ENCODE measurements at places on chromosomes 1 and 21.
A peak's percentile ranks its signal among the peaks of the same experiment; 100 is the strongest.

- H3K4me1 ChIP-seq: no peaks in the 10 kb centered on the region
- no peaks in the 10 kb centered on the region for H3K27me3 ChIP-seq
- no peak for DNase-seq
- H3K36me3 ChIP-seq: no peaks in the 10 kb centered on the region
- no peak overlapping the region for H3K4me3 ChIP-seq
- no peak overlapping the region for H3K27ac ChIP-seq
These were observed 115.5 kb downstream of the MIS18A start for GRCh38 chr21:32163386-32163785.

DNA sequence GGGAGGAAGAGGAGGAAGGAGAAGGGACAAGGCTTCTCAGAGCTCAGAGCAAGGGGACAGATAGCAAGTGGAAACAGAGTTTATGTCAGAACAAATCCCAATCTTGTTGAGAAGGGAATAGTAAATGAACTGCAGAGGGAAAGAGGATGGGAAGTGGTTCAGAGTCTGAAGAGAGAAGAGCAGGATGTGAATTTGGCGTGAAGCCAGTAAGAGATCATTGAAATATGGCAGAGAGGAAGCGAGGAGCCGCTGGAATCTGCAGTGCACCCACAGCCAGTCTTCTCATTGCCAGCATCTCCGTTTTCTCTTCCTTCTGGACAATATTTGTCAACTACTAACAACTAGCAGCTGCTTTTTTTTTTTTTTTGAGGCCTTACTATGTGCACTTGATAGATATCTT is 19.1 kb downstream of the OLFML3 start:
- no peaks in the 10 kb centered on the region for H3K4me1 ChIP-seq
- no peak overlapping the region for H3K4me3 ChIP-seq
- H3K36me3 ChIP-seq: no peaks in the 10 kb centered on the region
- no peak overlapping the region for H3K27ac ChIP-seq
- no peak for DNase-seq

GRCh38 chr1:938711-939489 is 15.2 kb downstream of the SAMD11 start:
- peaks cover 12% of the 10 kb centered on the region for H3K27me3 ChIP-seq
- DNase-seq: no peak
- peaks cover 18% of the 10 kb centered on the region for H3K4me1 ChIP-seq
- H3K4me3 ChIP-seq: no peak overlapping the region
- no peaks in the 10 kb centered on the region for H3K36me3 ChIP-seq
- peak overlapping the region; percentile 87 for H3K27ac ChIP-seq

- H3K4me1 ChIP-seq: no peaks in the 10 kb centered on the region
- no peak for DNase-seq
- H3K4me3 ChIP-seq: no peak overlapping the region
- no peak overlapping the region for H3K27ac ChIP-seq
- no peaks in the 10 kb centered on the region for H3K27me3 ChIP-seq
- no peaks in the 10 kb centered on the region for H3K36me3 ChIP-seq
These were observed 631.1 kb upstream of the NR5A2 start for GRCh38 chr1:199396456-199396855.

- H3K27me3 ChIP-seq: no peaks in the 10 kb centered on the region
- H3K4me3 ChIP-seq: no peak overlapping the region
- H3K36me3 ChIP-seq: no peaks in the 10 kb centered on the region
- H3K4me1 ChIP-seq: peaks cover 20% of the 10 kb centered on the region
- no peak for DNase-seq
- no peak overlapping the region for H3K27ac ChIP-seq
These were observed 5.2 kb downstream of the TTC22 start for GRCh38 chr1:54795841-54796468.

GRCh38 chr1:216270086-216270773 is 153.0 kb downstream of the USH2A start:
- H3K4me1 ChIP-seq: no peaks in the 10 kb centered on the region
- no peaks in the 10 kb centered on the region for H3K27me3 ChIP-seq
- H3K4me3 ChIP-seq: no peak overlapping the region
- H3K27ac ChIP-seq: no peak overlapping the region

- no peaks in the 10 kb centered on the region for H3K36me3 ChIP-seq
- no peaks in the 10 kb centered on the region for H3K4me1 ChIP-seq
- no peak for DNase-seq
These were observed 728.6 kb downstream of the PTPRU start for GRCh38 chr1:29964718-29965533.

DNA sequence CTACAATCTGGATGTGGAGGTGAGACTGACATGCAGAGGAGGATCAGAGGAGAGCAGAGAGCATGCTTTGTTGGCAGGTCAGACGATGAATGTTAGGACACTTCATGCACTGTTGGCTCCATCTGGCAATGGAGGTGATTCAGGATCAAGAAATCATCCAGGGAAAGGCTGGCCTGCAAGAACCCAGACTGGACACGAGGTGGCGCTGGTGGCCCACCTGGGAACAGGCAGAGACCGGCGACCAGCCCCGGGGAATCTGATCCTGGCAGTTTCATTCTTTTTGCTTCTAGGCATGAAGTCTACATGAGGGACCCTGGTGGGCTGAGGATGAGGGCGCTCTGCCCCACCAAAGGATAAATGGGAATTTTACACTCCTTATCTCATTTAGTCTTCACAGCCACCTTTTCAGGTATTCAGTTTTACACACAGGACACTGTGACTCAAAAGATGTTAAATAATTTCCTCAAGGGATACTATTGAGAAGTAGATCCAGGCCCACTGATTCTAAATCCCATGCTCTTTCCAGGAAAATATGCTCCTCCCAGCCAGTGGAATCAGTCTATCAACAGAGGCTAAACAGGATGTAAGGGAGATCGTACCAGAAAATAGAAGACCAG is 26.2 kb upstream of the SCMH1 start:
- DNase-seq: peak; percentile 77
- no peaks in the 10 kb centered on the region for H3K36me3 ChIP-seq
- no peaks in the 10 kb centered on the region for H3K27me3 ChIP-seq
- H3K4me1 ChIP-seq: peaks cover 3% of the 10 kb centered on the region
- no peak overlapping the region for H3K27ac ChIP-seq

DNA sequence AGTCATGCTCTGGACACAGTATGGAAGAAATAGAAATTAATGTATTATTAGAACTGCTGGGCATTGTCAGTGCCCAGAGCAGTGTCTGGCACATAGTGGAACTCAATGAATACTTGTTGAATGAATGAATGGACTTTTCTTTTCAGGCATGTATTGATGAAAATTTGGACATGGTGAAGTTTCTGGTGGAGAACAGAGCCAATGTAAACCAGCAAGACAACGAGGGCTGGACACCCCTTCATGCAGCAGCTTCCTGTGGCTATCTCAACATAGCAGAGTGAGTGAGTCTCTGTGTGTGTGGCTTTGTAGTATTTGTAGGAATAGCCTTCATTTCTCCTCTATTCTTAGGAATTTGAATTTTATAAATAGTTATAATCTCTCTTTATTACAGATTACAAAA is 68.1 kb downstream of the PPP1R12B start:
- H3K36me3 ChIP-seq: no peaks in the 10 kb centered on the region
- DNase-seq: no peak
- no peaks in the 10 kb centered on the region for H3K27me3 ChIP-seq
- no peak overlapping the region for H3K27ac ChIP-seq
- no peak overlapping the region for H3K4me3 ChIP-seq

- DNase-seq: no peak
- H3K4me3 ChIP-seq: no peak overlapping the region
- H3K36me3 ChIP-seq: no peaks in the 10 kb centered on the region
- no peak overlapping the region for H3K27ac ChIP-seq
- H3K27me3 ChIP-seq: no peaks in the 10 kb centered on the region
These were observed 175.8 kb upstream of the VAMP3 start for GRCh38 chr1:7595336-7595735.

- peaks cover 9% of the 10 kb centered on the region for H3K4me1 ChIP-seq
- no peak overlapping the region for H3K27ac ChIP-seq
- no peaks in the 10 kb centered on the region for H3K27me3 ChIP-seq
These were observed 959 bp downstream of the AKR7A3 start for GRCh38 chr1:19287436-19288185.

DNA sequence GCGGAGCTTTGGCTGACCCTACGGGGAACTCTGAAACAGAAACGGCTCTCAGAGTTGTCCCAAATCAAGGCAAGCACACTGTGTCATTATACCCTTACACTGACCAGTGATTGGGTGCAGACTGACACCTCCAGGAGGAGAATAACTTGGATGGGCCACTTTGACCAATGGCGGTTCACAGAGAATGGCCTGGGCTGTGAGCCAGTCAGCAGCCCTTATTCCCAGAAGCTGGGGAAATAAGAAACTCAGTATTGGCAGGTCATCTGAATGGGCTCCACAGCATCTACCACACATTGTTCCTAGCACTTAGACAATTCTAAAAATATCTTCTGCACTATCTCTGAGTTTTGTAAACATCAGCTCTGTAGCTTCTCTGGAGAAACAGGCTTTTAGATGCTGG is 265.2 kb downstream of the ADGRL2 start:
- H3K4me1 ChIP-seq: no peaks in the 10 kb centered on the region
- no peaks in the 10 kb centered on the region for H3K27me3 ChIP-seq
- no peak for DNase-seq
- H3K27ac ChIP-seq: no peak overlapping the region
- no peaks in the 10 kb centered on the region for H3K36me3 ChIP-seq

DNA sequence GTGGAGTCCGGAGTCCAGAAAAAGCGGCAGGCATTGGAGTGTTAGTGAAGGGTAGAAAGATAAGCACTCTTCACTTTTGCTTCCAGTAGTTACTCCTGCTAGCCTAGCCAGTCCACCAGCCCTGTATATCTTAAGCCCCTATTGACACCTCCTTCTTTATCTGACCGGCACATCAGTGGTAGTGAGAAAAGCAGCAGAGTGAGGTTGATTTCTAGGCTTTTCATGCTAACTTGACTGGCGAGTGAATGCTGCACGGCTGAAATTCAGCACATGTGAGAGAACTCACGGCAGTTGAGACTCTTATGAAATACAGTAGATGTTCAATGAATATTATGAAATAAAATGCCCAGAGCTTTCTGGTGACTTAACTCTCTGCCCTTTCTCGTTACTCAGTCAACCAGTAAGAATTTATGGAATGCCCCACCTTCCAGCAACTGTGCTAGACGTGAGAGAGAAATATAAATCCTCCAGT is 128.2 kb downstream of the CACHD1 start:
- H3K4me3 ChIP-seq: no peak overlapping the region
- peak; percentile 15 for DNase-seq
- no peaks in the 10 kb centered on the region for H3K27me3 ChIP-seq
- no peaks in the 10 kb centered on the region for H3K36me3 ChIP-seq
- no peak overlapping the region for H3K27ac ChIP-seq
- H3K4me1 ChIP-seq: peaks cover 14% of the 10 kb centered on the region

GRCh38 chr21:14766241-14766640 is 220.1 kb upstream of the SAMSN1 start:
- no peak for DNase-seq
- no peak overlapping the region for H3K27ac ChIP-seq
- H3K4me1 ChIP-seq: no peaks in the 10 kb centered on the region
- H3K36me3 ChIP-seq: no peaks in the 10 kb centered on the region

- no peaks in the 10 kb centered on the region for H3K36me3 ChIP-seq
- H3K4me1 ChIP-seq: no peaks in the 10 kb centered on the region
- H3K27me3 ChIP-seq: no peaks in the 10 kb centered on the region
- peak; percentile 52 for DNase-seq
These were observed 78.4 kb upstream of the SLC45A1 start for GRCh38 chr1:8239306-8240023.

GRCh38 chr1:39266269-39266668 is 61.8 kb downstream of the MACF1 start:
- H3K4me1 ChIP-seq: peaks cover 17% of the 10 kb centered on the region
- no peak overlapping the region for H3K27ac ChIP-seq
- no peak for DNase-seq
- no peak overlapping the region for H3K4me3 ChIP-seq
- H3K36me3 ChIP-seq: no peaks in the 10 kb centered on the region
- no peaks in the 10 kb centered on the region for H3K27me3 ChIP-seq

GRCh38 chr1:108071601-108072000 is 106.6 kb upstream of the VAV3 start:
- DNase-seq: no peak
- no peak overlapping the region for H3K4me3 ChIP-seq
- H3K36me3 ChIP-seq: no peaks in the 10 kb centered on the region

DNA sequence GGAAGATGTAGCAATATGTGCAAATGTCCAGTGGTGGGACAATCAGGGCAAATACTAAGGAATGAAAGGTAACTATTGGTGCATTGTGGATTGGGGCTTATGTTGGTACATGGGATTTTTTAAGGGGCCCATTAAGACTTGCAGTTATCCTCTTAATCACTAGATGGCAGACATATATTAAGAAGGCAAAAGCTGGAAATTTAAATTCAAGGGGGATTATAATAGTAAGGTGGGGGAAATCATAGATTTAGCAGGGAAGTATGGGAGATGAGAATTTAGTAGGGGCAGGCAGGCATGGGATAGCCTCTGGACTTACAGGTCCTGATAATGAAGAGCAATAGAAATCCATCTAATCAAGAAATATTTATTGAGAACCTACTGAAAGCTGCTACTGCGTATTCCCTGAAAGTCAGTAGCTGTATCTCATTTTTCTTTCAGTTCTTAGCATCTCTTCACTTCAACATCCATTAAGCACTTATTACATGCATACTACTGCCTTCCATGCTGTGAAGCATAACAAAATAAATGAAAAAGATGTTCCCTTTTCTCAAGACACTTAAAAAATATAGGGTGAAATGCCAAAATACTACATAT is 251.8 kb downstream of the CRB1 start:
- H3K4me1 ChIP-seq: no peaks in the 10 kb centered on the region
- H3K4me3 ChIP-seq: no peak overlapping the region
- H3K27me3 ChIP-seq: no peaks in the 10 kb centered on the region
- DNase-seq: no peak
- no peak overlapping the region for H3K27ac ChIP-seq
- H3K36me3 ChIP-seq: no peaks in the 10 kb centered on the region

- H3K27ac ChIP-seq: no peak overlapping the region
- DNase-seq: no peak
- H3K4me3 ChIP-seq: no peak overlapping the region
- no peaks in the 10 kb centered on the region for H3K27me3 ChIP-seq
- no peaks in the 10 kb centered on the region for H3K4me1 ChIP-seq
These were observed 32.7 kb downstream of the PIGP start for GRCh38 chr21:37040212-37040611.

- H3K4me1 ChIP-seq: no peaks in the 10 kb centered on the region
- no peak overlapping the region for H3K4me3 ChIP-seq
- H3K27me3 ChIP-seq: no peaks in the 10 kb centered on the region
- no peak for DNase-seq
These were observed 106.8 kb downstream of the LMO4 start for GRCh38 chr1:87435484-87435883.

GRCh38 chr1:235206533-235207208 is 45.6 kb upstream of the RBM34 start:
- no peak for DNase-seq
- H3K27ac ChIP-seq: no peak overlapping the region
- no peaks in the 10 kb centered on the region for H3K36me3 ChIP-seq
- no peaks in the 10 kb centered on the region for H3K27me3 ChIP-seq
- no peak overlapping the region for H3K4me3 ChIP-seq
- no peaks in the 10 kb centered on the region for H3K4me1 ChIP-seq

- H3K27ac ChIP-seq: peak overlapping the region; percentile 10
- H3K36me3 ChIP-seq: no peaks in the 10 kb centered on the region
- peak; percentile 37 for DNase-seq
- H3K4me1 ChIP-seq: peaks cover 13% of the 10 kb centered on the region
- no peak overlapping the region for H3K4me3 ChIP-seq
These were observed 4.0 kb downstream of the OSCP1 start for GRCh38 chr1:36446271-36446670.
